Hippocampal formation (tissue), 2 donors: ENCODE measurements at places on chromosomes 11 and 22.
A peak's percentile ranks its signal among the peaks of the same experiment; 100 is the strongest.

DNA sequence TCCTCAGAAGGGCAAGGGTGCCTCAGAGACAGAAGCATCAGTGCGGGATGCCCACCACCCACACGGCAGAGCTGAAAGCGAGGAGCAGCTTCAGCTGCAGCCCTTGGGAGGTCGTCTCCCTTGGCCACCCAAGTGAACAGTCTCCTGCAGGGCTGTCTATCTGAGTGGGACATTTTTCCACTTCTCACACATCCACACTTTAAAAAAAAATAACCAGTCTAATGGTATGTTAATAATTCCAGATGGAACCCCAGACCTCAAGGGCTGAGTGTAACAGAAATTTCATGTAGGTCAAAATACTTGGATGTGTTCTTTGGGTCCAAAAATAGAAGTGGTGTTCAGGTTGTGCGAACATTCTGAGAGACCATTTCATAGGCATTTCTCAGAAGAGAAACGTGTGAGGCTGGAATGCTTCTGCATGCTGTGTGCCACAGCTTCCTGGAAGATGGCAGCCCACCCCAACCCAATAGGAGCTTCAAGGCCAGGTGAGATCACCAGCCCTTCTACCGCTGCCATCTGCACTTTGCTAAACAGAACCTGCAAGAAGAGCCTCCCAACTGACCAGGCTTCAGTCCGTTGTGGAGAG lies 623.2 kb downstream of the OPCML start:
- no peak for DNase-seq

DNA sequence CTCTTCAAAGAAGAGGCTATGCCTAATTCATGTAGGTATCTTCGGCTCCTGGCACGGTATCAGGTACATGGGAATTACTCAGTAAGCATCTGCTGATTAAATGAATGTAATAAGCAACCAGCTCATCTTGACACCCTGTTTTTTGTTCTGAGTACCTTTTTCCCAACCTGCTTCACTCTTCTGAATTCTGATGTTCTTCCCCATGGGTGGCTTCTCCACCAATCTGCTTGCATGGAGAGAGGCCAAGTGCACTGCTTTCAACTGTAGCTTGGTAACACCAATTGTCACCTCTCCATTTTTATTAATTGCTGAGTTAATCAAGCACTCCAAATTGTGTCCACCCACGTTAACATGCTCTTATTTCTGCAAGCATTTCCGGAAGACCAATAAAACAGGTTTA lies 40.5 kb downstream of the LARGE1 start:
- DNase-seq: no peak

DNA sequence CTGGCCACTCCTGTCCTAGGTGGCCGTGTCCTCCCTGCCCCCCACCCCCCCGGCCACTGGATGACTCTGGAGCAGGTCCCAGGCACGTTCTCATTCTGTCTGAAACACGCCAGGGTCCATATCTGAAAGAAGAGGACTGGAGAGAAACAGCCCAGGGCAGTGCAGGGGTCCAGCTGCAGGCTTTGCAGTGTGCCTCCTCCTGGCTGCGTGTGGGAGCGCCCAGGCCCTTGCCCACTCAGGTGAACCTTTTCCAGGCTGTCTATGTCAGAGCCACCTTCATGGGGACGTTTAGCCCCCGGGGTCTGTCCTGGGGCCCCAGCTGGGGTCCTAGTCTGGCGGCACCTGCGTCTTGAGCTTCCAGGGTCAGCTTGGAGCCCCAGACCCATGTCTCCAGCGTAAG lies 15.6 kb downstream of the GRAMD4 start:
- DNase-seq: no peak

GRCh38 chr22:45671783-45672563 lies at the start of gene ATXN10:
ATXN10 (plus strand) TSS chr22:45671834; CDS start chr22:45672064, 230 bp downstream.
- peak; percentile 70 for DNase-seq

- DNase-seq: no peak
Measured at GRCh38 chr11:63835158-63835545, 3.8 kb upstream of the MARK2 start.

- no peak for DNase-seq
Measured at GRCh38 chr11:88531831-88532230, 194.3 kb upstream of the CTSC start.

- DNase-seq: no peak
Measured at GRCh38 chr11:44726283-44727113, at the start of gene TSPAN18. TSPAN18 (plus strand) TSS chr11:44726962; CDS start chr11:44906417, 179,455 bp downstream.
